Urinary bladder (tissue), 4 donors: ENCODE measurements at places on chromosomes 7 and 10.
A peak's percentile ranks its signal among the peaks of the same experiment; 100 is the strongest.

- DNase-seq: no peak
Measured at GRCh38 chr10:99143011-99143410, 92.6 kb downstream of the HPSE2 start.

DNA sequence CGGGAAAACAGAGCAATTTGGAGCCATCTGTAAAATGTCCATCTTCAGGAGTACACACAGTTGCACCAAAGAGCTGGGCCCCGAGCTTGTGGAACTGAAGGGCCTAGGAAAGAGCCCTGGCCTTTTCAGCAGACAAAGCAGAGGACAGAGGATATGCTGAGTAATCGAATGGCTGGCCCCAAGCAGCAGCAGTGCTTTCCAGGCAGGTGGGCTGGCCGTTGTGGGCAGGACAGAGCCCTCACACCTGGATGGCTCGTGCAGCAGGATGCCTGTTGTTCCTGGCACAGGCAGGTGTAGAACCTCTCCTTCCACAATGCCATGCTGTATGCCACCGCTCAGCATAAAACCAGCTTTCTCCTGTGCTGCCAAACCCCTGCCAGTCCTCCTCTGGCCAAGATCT, 32.5 kb upstream of the TNS3 start:
- DNase-seq: no peak

DNA sequence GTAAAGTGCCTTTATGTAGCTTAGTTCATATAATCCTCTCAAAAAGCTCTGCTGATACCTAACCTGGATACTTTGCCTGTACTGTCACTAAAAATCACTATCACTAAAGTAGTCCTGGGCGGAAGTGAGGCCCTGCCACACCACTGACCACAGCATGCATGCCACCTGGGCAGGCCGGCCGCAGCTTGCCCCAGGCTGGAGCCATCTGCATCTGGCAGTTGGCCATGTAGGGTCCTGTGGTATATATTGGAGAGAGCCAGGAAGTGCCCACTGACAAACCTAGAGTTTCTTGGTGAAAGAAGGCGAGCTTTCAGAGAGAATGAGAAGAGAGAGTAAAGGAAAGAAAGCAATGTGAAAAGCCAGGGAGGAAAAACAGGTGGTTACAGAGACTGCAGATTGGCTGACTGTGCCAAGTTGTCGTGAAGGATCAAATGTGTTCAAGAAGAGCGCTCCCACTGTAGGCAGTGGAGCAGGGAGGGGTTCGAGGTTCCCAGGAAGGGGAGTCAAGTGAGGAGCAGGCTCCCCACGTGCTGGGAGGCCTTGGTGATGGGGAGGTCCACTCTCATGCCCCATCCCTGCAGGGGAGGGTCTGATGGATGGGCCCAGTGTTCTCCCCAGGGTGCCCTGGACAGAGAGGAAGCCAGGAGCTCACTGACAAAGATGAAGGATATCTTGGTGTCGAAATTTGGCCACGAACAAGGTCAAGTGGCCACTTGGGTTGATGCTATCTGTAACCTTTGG, 13.6 kb downstream of the LOXL4 start:
- DNase-seq: no peak

DNA sequence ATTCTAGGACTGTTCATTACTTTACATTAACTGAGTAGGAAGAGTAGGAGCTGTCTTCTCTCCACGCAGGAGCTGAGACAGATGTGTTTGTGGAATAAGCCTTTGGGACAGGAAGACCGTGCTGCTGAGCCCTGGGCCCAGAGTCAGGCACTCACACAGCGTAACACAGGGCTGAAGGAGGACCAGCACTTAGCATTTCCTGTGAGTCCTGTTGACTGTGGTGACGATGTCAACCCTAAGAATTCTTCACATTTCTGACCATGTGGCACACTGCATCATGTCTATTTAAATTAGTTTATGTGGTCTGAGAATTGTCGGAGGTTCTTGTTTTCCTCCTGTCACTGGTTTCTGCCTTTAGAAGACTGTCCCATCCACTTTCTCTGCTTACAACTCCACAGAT, 117.2 kb downstream of the PIP4K2A start:
- DNase-seq: no peak

GRCh38 chr7:149097088-149097487, 6.6 kb upstream of the ZNF786 start:
- DNase-seq: no peak

GRCh38 chr10:63713191-63714144, 192.3 kb downstream of the REEP3 start:
- DNase-seq: peak; percentile 87

- no peak for DNase-seq
Measured at GRCh38 chr7:1095621-1096155, 7.8 kb downstream of the GPER1 start.

GRCh38 chr7:134343796-134344195, 27.1 kb upstream of the SLC35B4 start:
- no peak for DNase-seq

DNA sequence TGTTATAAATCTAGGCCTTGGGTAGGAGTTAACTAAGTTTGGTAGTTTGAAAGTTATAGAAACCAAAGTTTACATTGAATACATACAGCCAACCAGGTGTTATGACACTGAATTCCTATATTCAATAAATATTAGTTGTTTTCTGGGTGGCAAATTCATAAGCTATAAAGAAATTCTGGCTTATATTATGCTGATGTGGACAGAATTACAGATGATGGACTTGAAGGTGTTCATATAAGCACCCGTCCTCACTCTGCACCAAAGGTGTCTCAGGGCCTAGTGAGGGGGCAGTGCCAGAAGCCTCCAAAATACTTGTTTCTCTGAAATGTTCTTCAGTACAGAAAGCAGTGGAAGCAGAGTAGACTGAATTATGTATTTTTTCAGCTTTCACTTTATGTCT, 973.0 kb downstream of the CNTNAP2 start:
- DNase-seq: no peak

- DNase-seq: no peak
Measured at GRCh38 chr10:32175629-32176028, 119.4 kb upstream of the KIF5B start.

GRCh38 chr7:149300620-149301285, 38.8 kb downstream of the ZNF783 start:
- no peak for DNase-seq

GRCh38 chr7:86768394-86768793, 124.7 kb downstream of the GRM3 start:
- DNase-seq: no peak

DNA sequence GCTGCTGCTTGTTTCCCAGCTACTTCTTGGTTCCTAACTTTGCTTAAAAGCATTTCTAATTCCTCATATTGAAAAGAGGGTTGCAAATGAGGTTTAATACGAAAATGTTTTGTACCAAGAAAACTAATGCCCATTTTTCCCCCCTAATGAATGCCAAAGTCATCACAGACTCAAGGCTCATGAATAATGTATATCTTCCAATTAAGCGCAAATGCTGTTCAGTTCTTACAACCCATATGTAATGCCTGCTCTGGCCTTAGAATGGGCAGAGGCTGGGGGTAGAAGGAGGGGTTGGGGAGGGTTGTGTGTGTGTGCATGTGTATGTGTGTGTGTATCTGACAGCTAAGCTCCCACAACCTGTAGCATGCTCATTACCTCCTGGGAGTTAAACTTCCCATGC, 901.7 kb downstream of the KCNMA1 start:
- no peak for DNase-seq

DNA sequence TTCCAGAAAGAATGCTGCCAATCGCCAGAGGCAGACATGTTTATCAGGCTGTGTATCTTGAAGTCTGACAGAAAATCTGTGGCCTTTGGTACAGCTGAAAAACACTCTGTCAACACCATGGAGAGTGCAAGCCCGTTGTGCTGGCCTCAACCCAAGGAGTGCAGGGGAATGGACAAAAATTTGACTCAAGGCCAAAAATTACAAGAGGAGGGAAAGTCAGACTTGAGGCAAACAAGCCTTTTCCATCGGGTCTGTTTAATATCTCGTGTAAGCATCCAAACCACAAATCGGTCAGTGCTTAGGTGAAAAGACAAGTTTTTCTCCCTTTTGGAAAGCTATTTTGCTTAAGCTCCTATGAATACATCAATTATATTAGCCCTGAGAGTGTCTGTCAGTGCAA, 305.3 kb upstream of the NFE2L3 start:
- DNase-seq: no peak

DNA sequence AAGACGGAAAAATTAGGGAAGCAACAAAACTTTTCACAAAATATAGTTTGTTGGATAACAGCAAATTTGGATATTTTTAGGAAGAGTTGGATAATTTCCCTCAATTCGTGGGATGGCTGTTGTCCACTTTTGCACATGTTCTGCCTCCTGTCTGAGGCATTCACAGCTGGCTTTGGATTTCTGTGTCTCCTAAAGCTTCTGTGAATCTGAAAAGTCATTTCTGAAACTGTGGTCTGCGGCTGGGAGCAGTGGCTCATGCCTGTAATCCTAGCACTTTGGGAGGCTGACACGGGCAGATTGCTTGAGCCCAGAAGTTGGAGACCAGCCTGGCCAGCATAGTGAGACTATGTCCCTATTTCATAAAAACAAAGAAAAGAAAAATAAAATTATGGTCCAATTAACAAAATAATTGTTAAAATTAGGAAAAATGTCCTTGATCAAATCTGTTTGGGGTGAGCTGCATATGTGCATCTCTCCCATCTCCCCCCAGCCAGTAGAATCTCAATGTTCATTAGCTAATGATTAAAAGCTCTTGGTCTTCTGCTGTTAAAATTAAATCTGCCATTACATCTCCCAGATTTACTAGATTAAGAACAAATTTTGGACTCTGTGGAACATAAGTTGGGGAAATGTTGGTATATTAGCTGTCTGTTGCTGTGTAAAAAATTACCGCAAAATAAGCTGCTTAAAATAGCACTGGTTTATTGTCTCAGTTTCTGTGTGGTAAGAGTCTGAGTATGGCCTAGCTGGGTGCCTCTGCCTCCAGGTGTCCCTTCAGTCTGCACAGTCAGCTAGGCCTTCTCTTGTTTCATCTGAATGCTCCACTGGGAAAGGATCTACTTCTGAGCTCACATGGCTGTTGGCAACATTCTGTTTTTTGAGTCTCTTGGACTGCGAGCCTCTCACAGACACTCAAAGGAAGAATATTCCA, 332.0 kb upstream of the FZD1 start:
- no peak for DNase-seq

DNA sequence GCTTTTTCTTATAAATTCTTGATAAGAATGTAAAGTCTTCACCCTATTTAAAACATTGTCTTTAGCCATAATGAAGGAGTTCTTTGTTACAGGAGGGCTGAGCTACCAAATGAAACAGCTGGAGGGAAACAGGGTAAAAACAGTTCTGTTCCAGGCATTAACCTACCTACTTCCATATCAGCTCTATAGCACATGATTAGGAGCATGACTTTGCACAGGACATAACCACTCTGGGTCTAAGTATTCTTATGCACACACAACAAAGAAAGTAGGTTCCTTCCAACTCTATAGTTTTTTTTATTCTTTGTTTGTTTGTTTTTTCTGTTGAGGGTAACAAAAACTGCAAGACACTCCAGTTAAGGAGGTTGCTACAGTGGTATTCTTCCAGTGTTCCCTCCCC, 52.7 kb downstream of the SCIN start:
- no peak for DNase-seq

DNA sequence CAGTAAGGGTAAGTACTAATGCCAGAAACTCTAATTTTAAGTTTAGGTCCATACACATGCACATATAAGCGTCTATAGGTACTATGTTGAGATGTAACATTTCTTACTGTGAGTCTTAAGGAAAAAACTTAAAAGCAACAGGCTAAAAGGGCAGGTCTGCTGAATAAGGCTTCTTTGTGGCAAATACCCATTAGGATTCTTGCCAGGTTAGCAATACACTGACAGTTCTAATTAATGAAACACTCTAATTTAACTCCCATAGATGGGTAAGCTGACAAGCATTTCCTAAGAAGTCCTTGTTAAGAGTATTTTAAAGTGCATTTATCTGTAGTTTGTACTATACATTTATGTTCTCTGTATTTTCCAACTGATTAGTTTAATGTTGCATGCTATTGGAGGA, 14.0 kb downstream of the SCRN1 start:
- no peak for DNase-seq

DNA sequence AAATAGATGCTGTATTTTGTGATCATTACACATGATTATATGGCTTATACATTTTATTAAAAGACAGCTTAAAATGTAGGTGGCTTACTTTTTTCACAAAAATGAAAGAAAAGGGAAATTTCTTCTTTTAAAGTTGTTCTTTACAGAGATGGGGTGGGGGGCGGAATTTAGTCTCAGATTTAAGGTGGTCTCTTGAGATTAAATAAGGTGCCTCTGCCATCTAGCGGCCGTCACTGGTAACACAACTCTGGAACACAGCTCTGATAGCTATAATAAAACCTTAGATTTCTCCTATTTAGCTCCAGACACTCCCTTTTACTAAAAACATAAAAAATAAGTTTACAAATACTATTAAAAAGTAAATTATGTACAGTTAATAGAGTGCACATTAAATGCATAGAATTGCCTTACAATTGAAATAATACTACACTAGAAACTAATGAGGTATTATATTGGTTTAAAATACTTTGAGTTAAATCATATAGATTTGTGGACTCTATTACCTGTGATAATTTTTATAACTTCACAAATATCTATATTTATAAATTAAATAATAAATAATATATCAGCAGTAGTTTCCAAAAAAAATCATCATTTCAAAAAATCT, 210.9 kb downstream of the DGKB start:
- DNase-seq: no peak

DNA sequence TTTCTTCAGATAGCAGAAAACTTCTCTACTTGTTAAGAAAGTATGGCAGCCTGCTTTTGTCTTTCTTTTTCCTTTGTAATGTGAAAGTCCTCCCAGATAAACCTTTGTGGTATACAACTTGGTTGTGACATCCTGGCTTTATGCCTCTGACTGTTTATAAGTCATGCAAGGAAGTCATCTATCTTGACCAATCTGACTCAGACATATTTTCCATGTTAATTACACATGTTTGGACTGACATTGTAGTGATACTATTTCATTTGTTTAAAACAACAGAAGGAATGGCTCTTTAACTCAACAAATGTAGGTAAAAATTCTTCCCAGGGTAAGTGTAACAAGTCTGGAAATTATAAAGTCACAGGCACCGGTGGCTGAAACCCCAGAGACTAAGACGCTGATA, 341.6 kb upstream of the MEOX2 start:
- no peak for DNase-seq

- no peak for DNase-seq
Measured at GRCh38 chr10:121879476-121879875, 48.4 kb downstream of the ATE1 start.

DNA sequence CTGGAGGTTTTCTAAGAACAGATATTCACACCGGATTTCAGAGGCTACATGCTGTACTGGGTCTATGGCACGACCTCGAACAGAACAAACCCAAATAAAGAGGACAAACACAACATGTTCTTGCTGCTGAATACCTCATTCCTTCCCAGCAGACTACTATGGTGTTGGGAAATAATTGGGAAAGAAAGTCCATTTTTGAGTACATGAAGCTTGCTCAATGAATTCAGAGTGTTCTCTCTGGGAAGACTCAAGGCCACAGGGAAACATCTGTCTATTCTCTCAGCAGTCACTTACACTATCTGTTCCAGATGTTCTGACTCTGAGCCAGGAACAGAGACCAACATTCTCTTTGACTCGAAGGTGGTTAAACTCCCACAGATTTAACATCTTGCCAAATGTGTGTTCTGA, 30.9 kb downstream of the LAMB1 start:
- DNase-seq: peak; percentile 90
